ENCODE measurements at places on chromosomes 12 and 14.

DNA sequence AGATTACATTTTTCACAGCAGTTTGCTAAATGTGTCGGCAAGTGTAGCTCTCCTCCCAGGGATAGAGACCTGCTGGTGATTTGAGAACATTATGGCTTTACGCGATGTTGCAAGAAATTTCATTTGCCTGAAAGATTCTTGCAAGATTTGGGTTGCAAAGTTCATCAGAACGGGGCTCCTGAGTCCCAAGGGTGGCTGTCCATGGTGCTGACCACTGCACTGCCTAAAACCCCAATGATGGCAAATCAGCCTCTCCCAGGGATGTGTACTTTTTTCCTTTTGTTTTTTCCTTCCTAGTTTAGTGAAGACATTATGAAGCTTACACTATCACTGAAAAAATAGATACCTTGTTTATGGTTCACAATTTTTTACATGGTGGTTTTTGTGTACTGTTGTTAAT is 85.4 kb downstream of the WSCD2 start:
- peak; percentile 58 for DNase-seq

GRCh38 chr12:12214635-12215131 is 52.2 kb downstream of the LRP6 start:
- DNase-seq, result peak; percentile 66

- DNase-seq, result no peak
Observed at GRCh38 chr14:91925001-91925726, 22.3 kb downstream of the FBLN5 start.

- no peak for DNase-seq
Observed at GRCh38 chr14:100640471-100641273, 53.5 kb upstream of the BEGAIN start.

- no peak for DNase-seq
Observed at GRCh38 chr12:25752710-25753309, 199.7 kb upstream of the LMNTD1 start.

GRCh38 chr12:16766736-16767135 is 160.8 kb upstream of the LMO3 start:
- no peak for DNase-seq

DNA sequence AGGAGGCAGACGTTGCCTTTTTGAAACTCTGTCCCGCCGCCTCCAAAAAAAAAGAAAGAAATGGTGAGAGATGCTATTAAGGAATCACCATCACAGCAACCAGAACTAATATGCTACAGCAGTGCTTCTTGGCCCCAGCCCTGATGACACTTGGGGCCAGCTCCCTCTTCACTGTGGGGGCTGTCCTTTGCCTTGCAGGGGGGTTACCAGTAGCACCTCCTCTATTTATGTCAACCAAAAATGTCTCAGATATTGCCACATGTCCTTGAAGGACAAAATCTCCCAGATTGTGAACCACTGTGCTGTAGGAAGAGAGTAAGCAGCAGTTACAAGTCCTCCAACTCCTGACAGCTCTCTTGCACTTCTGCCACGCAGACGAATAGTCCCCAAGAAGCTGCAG is 76.4 kb downstream of the LRRC74A start:
- no peak for DNase-seq

DNA sequence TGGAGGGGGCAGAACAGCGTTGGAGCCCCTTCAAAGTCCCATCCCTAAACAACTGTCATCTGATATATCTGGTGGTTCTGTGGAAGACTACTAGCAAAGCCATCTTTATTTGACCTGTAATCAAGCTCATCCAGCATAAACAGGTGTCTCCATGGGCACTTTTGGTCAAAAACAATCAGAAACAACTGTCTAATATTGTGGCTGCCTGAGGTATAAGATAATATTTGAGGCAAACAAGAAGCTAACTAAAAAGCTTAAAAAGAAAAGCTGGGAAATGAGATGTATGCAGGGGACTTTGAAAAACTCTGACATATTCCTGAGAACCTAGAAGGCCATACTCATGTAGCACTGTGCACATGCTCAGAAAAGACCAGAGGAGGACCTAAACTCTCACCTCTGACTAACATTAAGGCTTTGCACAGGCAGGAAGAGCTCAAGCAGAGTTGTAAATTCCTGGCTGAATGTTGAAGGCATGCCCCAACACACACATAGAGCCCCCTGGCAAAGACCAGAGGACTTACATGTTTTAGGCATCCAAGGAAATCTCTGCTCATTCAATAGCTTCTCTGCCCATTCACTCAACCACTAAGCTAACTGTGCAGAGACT is 27.2 kb upstream of the AP4S1 start:
- no peak for DNase-seq

DNA sequence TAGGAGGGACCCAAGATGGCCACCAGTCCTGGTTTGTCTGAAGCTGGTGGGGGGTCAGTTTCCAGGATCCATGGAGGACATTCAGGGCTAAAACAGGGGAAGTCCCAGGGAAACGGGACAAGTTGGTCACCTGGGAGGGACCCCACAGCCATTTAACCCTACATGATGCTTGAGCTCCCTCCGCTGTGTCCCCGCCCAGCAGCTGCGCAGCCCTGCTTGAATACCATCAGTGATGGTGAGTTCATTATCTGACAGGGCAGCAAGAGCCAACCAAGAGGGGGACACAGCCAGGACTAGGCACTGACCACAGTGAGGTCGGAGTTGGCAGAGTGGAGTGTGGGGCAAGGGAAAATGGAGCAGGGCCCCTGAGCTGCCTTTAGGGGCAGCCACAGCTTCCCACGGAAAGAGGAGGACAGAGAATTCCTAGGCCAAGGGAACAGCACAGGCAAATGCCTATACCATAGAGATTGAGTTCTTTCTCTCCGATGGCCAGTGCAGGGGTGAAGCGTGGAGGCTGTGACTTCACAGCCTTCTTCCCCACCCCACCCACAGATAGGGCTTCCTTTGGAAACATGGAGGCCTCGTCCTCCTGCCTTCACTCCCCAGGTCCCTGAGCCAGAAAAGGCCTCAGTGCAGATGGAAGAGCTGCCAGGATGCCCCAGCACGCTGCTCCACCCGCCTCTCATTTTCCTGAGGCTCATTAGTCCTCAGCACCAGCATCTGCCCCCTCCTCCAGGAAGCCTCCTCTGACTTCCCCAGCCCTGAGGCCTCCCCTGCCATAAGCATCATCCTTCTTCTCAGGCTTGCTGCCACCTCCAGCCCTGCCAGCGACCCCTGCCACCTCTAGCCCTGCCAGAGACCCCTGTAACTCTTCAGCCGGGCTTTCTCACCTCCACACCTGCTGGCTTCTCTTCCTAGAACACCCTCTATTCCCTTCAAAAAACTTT is 51.4 kb downstream of the CYP46A1 start:
- DNase-seq, result no peak

Measured in GM23248 (cell line).